ENCODE measurements at places on chromosomes 5 and 9.
A peak's percentile ranks its signal among the peaks of the same experiment; 100 is the strongest.

DNA sequence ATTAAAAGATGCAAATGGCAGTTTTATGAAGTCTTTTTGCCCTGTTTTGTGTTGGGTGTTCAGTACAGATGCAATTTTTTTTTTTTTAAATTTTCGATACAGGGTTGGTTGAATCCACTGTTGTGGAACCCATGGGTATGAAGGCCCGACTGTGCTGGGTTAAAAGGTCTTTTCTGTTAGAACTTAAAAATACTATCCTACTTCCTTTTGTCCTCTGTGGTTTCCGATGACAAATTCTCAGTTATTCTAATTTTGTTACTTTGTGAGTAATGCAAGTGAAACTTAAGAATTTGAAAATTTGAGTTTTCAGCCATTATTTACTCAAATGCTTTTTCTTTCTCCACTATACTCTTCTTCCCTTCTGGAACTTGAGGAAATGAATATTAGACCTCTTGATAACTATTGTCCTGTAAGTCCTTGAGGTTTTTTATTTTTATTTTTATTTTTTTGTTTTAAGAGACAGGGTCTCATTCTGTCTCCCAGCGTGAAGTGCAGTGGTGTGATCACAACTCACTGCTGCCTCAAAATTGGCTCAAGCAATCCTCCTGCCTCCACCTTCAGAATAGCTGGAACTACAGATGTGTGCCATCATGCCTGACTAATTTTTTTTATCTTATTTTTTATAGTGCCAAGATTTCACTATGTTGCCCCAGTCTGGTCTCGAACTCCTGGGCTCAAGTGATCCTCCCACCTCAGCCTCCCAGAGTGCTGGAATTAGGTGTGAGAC is 67.5 kb downstream of the ZCCHC7 start:
- no peak for ATAC-seq

- no peak for ATAC-seq
Observed at GRCh38 chr5:156920042-156920860, 42.8 kb downstream of the TIMD4 start.

GRCh38 chr5:98840946-98841345 is 67.5 kb downstream of the RGMB start:
- ATAC-seq, result no peak

DNA sequence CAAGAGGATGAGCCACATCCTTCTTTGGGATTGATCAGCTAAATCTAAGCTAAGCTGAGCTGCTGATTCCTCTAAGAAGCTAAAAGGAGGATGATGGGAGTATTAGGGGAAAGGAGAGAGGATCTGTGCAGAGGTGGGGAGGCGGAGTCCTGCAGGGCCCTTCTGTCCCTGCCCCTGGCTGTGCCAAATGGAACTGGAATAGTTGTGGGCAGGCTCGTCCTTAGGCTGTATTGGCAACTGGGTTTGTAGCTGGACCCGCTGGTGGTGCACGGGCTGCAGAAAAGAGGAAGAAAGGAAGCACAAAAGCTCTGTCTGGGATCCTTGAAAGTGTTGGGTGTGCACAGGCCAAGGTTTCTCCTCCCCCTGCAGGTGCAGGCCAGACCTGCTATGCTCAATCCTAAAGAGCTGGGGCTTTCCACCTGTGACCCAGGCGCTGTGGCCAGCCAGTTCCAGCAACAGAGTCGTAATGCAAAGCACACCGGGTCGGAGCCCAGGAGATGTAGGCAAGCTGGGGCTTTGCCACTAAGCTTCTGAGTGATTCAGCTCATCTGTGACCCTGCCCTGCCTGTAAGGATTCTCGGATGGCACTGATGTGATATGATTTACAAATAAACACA is 9.8 kb downstream of the CLTB start:
- ATAC-seq, result peak; percentile 50

DNA sequence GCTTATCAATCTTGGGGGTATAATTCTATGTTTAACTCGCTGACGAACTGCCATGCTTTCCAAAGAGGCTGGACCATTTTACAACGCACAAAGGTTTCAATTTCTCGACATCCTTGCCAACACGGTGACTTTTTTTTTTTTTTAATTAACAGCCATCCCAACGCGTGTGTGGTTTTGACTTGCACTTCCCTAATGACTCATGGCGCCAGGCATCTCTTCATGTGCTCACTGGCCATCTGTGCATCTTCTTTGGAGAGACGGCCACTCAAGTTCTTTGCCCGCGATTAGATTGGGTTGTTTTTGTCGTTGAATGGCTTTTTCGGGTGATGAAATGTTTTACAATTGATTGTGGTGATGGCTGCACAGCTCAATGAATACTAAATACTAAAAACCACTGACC is 12.5 kb upstream of the CARD9 start:
- ATAC-seq, result no peak

DNA sequence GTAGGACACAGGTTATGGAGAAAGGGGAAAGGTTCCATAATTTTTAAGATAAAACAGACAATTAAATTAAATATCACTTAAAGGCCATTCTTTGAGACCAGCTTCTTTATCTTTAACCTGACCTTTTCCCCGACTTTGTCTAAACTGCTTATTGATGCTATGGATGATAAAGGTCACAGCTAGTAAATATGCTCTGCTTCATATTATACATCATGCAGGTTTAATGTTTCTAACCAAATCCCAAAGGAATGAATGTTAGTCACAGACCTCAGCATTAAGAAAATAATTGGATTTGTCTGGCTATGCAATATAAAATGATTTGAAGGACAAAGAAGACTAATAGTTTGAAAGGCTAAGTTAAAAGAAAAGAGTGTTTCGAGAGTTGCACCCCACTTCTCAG is 147.6 kb downstream of the ST8SIA4 start:
- no peak for ATAC-seq

- ATAC-seq, result peak; percentile 79
Observed at GRCh38 chr5:106094204-106094607, 1576.5 kb downstream of the EFNA5 start.
